ENCODE measurements at places on chromosomes 1 and 21. TPM values are rescaled to one million over a fixed set of nuclear protein-coding genes. Genes with fewer than 3 reads are reported as not detected.

DNA sequence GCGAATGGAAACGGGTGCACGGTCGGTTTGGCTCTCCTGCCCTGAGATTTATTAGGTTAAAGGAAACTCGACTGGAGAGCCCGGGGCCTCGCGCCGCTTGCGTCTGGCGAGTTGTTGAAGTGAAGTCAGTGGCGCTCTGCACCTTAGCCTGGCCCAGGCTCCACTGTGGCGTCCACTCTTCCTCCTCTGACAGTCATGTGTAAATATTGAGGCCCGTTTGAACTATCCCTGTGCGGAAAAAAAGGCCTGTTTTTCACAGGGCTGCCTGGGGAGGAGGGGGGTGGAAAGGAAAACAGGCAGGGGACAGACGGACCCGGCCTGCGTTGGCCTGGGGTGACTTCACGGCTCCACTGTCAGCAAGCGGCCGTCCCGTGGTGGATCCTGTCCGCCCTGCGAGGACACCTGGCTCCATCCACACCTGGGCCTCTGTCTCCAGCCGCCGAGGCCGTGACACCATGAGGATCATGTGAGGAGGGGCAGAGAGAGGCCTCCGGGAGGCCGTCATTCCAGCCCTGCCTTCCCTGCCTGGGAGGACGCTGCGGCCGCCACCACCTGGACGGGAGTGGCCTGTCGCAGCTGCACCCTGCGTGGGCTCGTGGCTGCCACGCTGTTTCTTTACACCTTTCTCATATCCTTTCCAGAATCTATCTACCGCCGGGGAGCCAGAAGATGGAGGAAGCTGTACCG is 59.8 kb downstream of the FAAP20 start:
- DNase-seq: no peak

The KRTAP12-1 gene
- total RNA-seq: not detected

The NEXN gene
- 2.4 TPM for total RNA-seq

DNA sequence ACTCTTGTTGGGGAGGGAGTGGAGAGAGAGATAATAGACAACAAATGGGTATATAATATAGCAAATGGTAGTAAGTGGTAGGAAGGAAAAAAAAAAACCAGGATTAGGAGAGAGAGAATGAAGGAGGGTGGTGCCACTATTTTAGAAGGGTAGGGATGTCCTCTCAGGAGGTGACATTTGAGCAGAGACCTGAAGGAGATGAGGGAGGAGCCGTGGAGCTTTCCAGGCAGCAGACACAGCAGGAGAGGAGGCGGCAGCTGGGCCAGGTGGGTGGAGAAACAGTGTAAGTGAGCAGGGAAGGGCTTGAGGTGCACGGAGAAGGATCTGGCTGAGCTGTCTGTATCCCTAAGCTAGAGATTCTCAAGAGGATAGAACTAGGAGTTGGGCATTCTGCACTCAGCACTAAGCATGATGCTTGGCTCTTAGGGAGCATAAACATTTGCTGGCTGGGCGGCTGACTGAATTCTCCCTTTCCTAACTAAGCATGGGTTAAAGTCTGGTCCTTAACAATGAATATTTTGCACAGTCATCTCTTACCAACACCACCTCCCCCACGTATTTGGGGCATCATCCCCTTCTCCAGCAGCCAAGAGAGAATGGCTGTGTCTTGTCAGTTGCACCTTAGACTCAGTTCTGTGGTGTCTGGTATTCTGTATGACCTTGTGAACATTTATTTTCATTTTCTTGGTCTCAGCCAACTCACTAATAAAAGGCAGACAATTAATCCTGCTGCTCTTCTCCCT is 27.6 kb upstream of the SARS1 start:
- no peak for DNase-seq

The KISS1 gene
- total RNA-seq: not detected

The HES3 gene
- total RNA-seq: not detected

The APCS gene
- total RNA-seq: not detected

The SPRR5 gene
- total RNA-seq: not detected

DNA sequence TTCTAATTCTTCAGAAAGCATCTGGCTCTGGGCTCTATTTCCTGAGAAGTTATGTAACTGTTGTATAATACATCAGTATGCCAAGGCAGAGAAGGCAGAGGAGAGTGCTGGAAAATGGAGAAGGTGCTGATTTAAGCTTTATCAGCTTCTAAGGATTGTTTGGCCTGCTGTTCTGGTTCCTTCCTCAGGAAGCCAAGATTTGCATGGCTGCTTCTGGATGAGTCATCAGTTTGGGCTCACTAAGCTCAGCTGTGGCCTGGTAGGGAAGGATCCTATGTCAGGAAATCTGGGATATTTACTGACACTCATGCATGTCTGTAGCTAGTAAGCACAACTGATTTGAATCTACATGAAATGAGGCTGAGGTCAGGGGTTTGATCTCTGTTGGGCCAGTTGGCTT is 73.2 kb upstream of the ADGRL4 start:
- DNase-seq: peak; percentile 79

GRCh38 chr1:115714572-115715141 is 53.9 kb downstream of the CASQ2 start:
- no peak for DNase-seq

GRCh38 chr1:200873671-200874397 is 1.1 kb downstream of the GPR25 start:
- DNase-seq: no peak

GRCh38 chr1:18013216-18013615 is 94.4 kb upstream of the IGSF21 start:
- no peak for DNase-seq

DNA sequence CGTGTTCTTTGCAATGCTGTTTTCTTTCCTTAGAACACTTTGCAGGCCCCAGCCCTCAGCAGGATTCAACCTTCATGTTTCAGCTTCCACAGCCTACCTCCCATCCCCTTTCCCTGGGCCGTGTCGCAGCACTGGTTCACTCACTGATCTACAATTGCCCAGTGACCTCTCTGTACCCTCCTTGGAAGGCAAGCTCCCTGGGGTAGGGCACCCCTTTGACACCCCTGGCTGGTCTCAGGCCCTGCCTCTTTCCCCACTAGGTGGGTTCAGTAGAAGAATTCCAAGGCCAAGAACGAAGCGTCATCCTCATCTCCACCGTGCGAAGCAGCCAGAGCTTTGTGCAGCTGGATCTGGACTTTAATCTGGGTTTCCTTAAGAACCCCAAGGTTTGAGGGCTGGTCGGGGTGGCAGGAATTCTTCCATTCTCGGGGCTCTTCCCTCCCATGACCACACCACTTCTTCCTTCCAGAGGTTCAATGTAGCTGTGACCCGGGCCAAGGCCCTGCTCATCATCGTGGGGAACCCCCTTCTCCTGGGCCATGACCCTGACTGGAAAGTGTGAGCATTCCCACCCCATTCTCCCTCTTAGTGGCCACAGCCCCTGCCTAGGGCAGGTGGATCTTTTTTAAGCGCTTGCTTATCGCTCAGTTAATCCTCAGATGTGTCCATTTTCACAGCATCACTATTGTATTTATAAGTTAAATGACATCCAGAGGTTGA is 7.3 kb downstream of the RHOC start:
- DNase-seq: no peak

The CLDN17 gene
- not detected for total RNA-seq

The SPRR1A gene
- total RNA-seq: not detected

The RAB29 gene
- total RNA-seq: 15.8 TPM

- DNase-seq: no peak
These were observed 43.8 kb upstream of the KCNE2 start for GRCh38 chr21:34320011-34320410.

GRCh38 chr1:79974659-79975058 is 968.1 kb upstream of the ADGRL4 start:
- no peak for DNase-seq

DNA sequence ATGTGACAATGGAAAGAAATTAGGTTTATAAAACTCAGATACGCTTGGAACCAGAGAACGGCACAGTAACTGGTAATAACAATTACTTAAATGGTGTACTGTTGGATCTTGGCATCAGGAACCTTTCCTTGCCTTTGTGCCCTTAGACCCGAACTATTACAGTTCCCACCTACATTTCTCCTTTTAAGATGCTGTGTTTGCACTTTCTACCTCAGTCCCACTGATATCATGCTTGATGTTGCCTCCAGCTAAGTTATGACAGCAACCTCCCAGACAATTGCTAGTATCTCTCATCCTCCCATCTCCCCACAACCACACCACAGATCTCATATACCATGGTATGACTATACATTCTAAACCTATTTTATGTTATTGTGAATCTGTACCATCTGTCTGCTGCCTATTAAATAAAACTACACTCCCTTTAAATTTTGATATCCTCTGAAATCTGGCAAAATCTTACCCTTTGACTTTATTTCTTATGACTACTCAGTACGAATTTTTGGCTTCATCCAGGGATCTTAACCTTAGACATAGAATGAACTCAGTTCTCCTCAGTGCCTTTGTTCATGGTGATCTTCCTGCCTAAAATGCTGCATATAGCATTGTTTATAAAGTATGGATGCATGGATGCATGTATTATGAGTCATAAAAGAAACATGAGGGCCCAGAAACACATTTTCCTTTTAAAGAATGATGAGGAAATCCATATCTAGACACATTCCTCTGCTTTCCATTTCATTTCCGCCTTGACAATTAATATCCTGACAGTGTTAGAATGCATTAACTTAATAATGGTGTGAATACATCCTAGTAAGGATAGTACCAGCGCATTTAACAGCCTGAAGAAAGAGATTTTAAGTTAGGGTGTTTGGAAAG is 64.1 kb downstream of the LRRC8D start:
- DNase-seq: no peak

The RPL11 gene
- total RNA-seq: 1,313 TPM

The OR2L13 gene
- total RNA-seq: 0.12 TPM

The ANKRD45 gene
- not detected for total RNA-seq

- no peak for DNase-seq
These were observed 2.6 kb upstream of the C1orf174 start for GRCh38 chr1:3902571-3903091.

GRCh38 chr1:204321665-204322064 is 38.1 kb downstream of the PLEKHA6 start:
- no peak for DNase-seq

DNA sequence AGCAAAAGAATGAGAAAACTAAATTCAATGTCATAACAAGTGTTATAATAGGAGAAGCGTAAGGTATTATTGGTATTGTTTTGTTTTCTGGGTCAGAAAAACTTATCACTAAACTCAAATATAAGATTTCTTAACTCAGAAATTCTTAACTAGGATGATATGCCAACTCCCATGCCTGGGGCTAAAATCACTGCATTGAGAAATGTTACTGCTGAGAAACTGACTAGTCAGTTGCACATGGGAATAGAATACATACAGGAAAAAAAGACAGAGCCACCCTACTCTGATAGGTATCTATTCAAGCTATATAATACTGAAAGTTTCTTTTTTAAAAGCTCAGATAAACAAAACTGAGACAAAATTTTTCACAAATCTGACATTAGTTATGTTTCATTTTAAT is 56.3 kb downstream of the PRPF38A start:
- DNase-seq: no peak

DNA sequence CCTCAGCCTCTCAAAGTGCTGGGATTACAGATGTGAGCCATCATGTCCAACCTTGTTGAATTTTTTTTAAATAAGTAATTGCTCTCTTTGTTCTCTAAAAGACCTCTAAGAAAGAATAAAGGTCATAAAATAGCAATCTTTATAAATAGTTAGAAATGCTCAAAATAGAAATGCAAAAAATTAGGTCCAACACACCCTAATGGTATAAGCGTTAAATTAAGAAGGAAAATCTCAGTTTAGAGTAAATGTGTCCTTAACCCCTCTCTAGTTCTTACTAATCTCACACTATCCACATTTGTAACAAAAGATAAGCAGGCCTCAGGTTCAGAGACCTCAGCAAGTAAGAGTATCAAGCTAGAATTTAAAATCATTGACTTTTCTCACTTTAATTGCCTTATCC is 38.3 kb upstream of the GLIS1 start:
- no peak for DNase-seq

DNA sequence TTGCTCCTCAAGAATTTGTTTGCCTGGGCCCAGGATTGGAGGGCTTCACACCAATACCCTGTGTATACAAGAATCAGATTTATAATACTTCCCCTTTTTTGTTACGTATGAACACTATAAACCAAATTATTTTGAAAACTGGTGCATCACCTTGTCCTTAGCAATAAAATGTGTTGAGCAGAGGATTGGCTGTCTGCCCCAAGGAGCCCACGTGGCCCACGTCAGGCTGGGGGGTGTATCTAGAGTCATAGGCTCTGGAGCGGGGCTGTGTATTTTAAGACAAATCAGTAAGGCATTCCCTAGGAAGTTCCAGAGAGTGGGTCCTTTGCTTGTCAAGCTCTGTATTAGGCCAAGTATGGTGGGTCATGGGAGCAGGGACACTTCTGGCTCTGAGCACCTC is 2.0 kb upstream of the ST3GAL3 start:
- DNase-seq: no peak

GRCh38 chr21:29656504-29657239 is 283.1 kb downstream of the GRIK1 start:
- DNase-seq: peak; percentile 91

The CCDC30 gene
- total RNA-seq: not detected

DNA sequence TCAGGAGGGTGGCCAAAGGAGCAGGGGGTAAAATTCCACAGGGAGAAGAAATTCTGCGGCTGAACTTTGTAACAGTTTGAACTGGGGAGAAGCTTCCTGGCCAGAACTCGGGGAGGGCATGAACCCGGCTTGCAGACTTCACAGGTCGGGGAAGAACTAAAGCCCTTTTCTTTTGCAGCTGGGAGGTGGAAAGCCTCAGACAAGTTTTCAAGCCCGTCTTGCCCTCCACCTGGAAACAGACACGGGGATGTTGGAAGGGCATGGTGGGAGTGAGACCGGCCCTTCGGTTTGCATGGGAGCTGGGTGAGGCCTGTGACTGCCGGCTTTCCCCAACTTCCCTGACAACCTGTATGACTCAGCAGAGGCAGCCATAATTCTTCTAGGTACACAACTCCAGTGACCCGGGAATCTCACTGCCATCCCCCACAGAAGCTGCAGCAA is 11.3 kb downstream of the THEM4 start:
- no peak for DNase-seq

DNA sequence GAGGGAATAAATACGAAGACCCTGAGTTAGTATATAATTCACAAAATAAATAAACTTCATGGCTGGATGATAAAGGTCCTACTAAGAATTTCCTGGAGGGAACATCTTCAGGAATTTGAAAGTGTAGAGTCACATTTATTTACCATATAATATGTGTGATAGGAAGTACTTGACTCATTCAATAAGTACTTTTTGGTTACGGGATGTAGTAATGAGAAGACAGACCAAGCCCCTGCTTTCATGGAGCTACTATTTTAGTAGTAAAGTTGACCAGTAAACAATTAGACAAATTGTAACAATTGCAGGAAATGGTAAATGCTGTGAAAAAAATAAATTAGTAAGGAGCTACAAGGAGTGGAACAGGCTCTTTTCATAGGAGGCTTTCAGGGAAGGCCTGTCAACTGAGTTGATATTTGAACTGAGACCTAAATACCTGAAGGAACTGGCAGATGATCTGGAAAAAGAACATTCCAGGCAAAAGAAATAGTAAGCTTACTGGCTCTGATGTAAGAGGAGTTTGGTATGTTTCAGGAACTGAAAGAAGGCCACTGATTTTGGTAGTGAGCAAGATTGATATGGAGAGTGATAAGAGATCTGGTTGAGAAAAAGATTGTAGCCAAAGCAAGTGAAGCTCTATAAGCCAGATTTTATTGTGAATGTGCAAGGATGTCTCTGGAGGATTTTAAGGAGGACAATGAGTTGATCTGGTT is 36.2 kb downstream of the CAMSAP2 start:
- no peak for DNase-seq
